Bronchial epithelial cell (primary cell): ENCODE measurements at places on chromosomes 2 and 18.

GRCh38 chr2:42195559-42195958, 26.4 kb downstream of the EML4 start:
- peak; percentile 87 for DNase-seq

GRCh38 chr2:185857691-185858090, 119.1 kb downstream of the FSIP2 start:
- peak; percentile 75 for DNase-seq

DNA sequence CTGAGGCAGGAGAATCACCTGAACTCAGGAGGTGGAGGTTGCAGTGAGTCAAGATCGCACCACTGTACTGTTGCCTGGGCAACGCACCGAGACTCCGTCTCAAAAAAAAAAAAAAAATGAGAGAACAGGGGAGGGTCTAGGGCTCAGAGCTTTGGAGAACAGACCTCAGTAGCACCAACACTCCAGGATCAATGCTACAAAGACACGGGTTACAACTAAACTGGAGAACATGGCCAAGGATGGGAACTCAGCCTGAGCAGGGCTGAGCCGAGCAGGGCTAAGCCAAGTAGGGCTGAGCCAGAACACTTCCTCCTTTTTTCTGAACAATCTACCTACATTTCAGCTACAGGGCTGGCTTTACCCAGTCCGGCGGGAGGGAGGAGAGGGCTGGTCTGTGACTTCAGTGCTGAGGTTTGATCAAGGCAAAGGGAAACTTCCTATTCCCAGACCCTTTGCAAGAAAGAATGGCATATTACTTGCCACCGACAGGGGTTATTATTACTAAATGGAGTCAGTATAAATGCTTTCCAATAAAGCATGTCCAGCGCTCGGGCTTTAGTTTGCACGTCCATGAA, 2.9 kb upstream of the CASP8 start:
- DNase-seq = no peak

- no peak for DNase-seq
Observed at GRCh38 chr18:32379891-32380290, 90.8 kb downstream of the GAREM1 start.

DNA sequence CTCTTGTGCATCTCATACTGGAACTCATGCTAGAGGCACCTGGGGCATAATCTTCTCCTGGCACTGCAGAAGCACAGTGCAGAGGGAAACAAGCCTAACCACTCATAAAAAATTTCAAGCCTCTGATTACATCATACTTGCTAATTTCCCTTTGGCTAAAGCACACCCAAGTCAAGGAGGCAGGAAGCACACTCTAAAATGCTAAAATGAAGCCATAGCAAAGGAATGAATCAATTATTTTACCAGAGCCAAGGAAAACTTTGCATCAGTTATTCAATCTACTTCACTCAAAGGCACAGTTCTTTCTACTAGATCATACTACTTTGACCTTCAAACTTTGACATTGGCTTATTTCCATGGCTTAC, 79.6 kb upstream of the SPOPL start:
- peak; percentile 97 for DNase-seq
